Stimulated activated CD8-positive, alpha-beta memory T cell treated with anti-CD3 and anti-CD28 coated beads, Interleukin-12 subunit alpha, Interleukin-12 subunit beta, amount 100 ng/mL, for 4 hours (primary cell): ENCODE measurements at places on chromosomes 1 and 21.

- DNase-seq = no peak
Observed at GRCh38 chr1:93587354-93587753, 94.3 kb downstream of the BCAR3 start.

GRCh38 chr21:31505975-31506374, 153.5 kb upstream of the SOD1 start:
- no peak for DNase-seq

DNA sequence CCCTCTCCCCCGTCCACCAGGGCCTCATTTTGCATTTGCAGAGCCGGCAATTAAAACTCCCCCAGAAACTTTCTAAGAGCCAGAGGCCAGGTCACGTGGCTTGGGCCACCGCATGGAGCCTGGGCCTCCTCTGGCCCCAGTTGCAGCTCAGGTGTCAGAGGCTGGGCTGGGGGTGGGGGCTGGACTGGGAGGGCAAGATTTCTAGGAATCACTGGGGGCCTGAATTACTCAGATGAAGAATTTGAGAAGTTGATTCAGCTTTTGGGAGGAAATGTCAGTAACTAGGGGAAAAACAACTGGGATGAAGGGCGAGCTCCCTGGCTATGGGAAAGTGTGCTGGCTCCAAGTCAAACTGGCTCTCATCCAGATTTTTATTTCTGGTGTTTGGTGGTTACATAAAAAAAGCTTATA, 151.0 kb downstream of the CDC7 start:
- no peak for DNase-seq

DNA sequence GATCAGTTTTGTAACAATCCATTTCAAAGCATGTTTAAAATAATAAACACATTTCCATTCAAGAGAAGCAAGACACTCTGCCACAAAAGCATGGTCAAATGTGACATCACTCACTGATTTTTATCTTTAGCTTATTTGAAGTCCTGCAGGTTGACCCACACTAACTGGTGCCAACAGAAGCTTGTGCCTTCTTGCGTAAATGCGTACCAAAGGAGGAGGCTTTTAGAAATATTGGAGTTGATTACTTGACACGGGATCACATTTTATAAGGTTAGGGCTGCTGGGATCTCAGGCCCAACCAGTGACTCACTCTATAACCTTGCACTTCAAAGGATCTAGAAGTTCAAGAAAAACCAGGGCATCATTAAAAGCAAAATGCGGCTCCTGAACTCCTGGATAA, 203.6 kb downstream of the PCP4 start:
- no peak for DNase-seq

GRCh38 chr1:36432616-36433015, 17.6 kb downstream of the OSCP1 start:
- no peak for DNase-seq
